ENCODE measurements at places on chromosomes 12 and 14.

DNA sequence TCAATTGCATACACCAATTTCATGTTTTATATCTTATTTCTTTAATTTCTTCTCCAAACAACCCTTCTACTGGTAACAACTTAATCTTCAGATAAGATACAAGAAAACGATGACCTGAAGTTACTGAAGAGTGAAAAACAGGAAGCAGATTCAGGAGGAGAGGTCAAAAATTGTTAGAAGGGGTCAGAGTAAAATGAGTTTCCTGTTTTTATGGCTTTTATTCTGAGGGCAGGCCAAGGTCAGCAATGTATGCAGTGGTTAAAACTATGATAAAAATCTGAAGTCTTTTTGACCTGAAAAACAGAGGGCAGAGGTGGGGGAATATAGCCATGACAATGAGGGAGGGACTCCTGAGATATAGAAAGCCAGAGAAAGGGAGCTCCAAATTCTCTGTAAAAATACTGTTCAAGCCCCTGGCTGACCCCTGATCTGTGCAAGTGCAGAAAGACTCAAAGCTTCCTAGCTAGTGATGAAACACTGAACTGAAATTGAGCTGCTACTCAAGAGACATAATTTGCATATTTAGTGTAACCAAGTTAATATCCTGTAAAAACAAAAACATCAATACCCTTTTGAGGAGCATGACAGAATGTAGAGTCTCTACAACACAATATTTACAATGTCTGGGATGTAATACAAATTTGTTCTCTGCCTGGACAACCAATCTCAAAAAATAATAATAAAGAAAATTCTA lies 514.3 kb upstream of the SEL1L start:
- DNase-seq = no peak

GRCh38 chr14:70658899-70659298 lies 17.2 kb downstream of the TTC9 start:
- no peak for DNase-seq

GRCh38 chr12:51905471-51906429 lies 1.6 kb upstream of the ACVRL1 start:
- no peak for DNase-seq

DNA sequence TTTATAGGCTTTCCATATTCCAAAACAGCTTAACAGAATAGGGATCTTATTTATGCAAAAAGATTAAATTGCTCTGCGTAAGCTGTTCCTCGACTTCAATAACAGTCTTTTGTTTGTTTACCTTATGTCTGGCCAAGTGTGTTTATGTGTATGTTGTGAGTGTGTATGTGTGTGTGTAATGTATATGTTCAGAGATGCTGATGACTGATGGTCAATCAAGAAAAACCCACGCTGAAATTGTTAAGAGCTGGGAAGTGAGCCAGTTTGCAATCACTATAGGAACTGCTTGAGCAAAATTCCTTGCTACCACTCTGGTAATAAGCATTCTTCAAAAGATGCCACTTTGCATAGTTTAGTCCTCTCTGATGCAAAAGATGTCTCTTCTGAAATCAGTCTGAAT lies 59.6 kb downstream of the PRKD1 start:
- DNase-seq = no peak

DNA sequence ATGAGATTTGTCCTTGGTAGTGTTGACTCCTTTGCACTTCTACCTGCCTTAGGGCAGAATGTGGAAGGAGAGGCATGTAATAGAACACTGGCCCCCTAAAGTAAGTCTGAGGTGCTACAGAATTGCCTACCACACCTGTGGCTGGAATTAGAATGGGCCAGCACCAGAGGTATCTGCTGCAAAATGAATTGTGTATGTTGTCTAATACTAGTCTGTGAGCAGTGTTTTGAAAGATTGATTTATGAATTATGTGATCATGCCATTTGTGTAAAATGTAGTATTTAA lies 5.7 kb upstream of the STYX start:
- no peak for DNase-seq

- DNase-seq = no peak
Observed at GRCh38 chr12:98572010-98572409, 21.5 kb upstream of the SLC25A3 start.

GRCh38 chr12:1806301-1807086 lies 13.9 kb upstream of the LRTM2 start:
- DNase-seq = no peak

GRCh38 chr14:91009501-91010152 lies 50.8 kb downstream of the RPS6KA5 start:
- DNase-seq = no peak

- DNase-seq = no peak
Observed at GRCh38 chr12:52915637-52916036, 10.8 kb upstream of the KRT8 start.

- DNase-seq = no peak
Observed at GRCh38 chr12:81558031-81558430, 201.1 kb downstream of the PPFIA2 start.

DNA sequence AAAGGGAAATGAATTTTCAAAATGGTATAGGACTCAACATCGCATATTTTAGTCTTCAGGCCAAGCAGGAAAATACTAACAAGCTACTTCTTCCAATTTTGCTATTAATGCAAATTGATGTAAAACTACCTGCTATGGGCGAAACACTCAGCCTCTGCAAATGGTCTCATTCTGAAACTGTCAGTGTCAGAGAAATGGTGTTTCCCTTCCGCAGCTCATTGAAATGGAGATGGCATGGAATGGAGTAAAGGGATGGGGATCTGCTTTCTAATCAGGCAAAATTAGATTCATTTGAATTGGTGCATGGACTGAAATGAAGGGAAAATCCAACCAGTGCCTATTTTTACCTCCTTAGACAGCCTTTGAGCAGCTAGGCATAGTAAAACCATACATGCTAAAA lies 80.4 kb upstream of the EEA1 start:
- no peak for DNase-seq

GRCh38 chr12:58105225-58106119 lies 164.1 kb downstream of the ATP23 start:
- DNase-seq = peak; percentile 63

GRCh38 chr12:100964028-100964427 lies 169.5 kb downstream of the ANO4 start:
- DNase-seq = no peak

- peak; percentile 88 for DNase-seq
Observed at GRCh38 chr12:389142-390096, at the start of gene KDM5A. TSS of gene KDM5A (minus strand) at chr12:389320. CDS start at chr12:389091, 229 bp downstream.

GRCh38 chr14:95445161-95445560 lies 71.3 kb downstream of the SYNE3 start:
- no peak for DNase-seq

DNA sequence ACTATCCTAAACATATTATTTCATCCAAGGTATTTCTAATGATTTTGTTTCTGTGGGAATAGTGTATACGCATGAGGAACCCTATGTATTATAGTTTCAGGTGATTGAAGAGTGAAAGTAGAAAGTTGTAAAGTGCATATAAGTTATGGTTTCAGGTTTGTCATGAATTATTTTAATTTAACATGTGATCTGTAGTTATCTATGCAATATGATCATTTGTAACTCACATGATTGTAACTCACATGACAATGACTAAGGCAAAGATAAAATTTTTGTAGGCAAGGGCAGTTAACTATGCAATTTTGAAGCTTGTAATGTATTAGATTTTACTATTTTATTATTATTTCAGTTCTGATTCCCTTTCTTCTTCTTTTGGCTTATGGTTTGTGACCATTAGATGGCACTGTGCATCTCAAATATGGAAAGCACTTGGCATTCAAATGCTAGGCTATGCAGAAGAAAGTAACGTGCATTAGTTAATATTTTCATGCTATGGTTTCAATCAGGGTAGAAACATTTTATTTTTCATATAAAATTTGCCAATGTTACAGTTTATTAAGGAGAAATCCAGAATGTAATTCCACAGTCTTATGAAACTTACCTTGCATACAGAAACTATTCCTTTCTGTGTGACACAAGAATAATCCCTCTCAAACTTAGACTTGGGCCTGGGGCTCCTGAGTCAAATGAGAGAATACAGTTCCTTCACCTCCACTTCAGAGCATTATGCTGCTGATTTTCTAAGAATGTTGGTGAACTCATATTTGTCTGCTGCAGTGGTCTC lies 15.8 kb upstream of the TMEM30B start:
- DNase-seq = peak; percentile 56

DNA sequence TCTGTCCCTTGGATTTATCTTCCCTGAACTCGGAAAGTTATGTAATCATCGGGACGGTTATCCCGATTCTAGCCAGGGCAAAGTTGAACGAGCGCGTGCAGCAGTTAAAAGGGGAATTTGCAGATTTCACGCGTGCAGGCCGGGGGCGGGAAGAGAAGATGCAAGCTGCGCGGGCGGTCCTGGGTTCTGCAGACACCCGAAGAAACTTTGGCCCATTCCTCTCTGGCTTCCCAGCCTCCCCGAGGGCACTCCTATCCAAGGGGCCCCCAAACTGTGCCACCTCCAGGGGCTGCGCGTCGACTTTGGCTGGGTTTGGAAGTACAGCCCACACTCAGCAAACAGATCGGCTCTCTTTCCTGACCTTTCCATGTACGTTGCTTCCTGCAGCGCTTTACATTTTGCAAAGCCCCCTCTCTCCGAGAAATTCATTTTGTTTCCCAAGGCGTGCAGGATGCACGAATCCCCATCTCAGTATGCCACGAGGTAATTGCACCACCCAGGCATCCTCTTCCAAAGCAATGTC lies 941 bp upstream of the PPP1CC start:
- DNase-seq = peak; percentile 27

DNA sequence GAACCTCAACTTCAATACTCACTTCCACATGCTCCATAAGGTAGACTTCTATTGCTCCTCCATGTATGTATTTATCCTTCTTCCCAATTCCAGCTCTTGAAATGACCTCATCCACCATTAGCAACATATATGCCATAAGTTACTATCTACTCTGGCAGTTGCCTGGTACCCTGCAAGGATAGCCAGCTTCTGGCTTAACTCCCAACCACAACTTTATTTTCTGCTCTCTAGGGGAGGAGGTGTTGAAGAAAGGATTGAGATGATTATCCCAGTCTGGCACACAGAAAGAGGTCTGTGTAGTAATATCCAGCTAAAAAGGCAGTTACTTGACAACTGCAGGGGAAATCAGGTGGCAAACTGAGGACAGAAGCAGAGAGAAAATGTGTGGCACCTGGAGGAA lies 71.5 kb upstream of the MDM1 start:
- peak; percentile 18 for DNase-seq

GRCh38 chr12:129873833-129874208 lies 30.0 kb downstream of the TMEM132D start:
- DNase-seq = no peak

GRCh38 chr14:26841920-26842741 lies 244.3 kb upstream of the NOVA1 start:
- peak; percentile 35 for DNase-seq

DNA sequence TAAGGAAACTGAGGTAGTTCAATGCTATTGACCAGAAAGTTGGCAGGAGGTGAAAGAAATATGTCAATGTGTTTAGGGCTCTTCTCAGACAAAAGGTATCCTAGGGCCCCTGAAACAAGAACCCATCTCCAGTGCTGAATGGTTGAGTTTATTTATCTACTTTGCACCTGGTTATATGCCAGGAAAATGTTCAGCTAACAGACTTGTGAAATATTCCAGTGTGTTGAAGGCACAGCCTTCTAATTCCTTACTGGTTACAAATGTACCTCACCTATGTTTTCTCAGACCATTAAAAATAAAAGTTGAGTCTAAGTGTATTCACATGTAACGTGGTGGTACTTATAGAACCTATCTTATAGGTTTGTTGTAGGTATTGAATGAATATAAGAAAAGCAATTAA lies 511.7 kb upstream of the SEL1L start:
- DNase-seq = no peak

DNA sequence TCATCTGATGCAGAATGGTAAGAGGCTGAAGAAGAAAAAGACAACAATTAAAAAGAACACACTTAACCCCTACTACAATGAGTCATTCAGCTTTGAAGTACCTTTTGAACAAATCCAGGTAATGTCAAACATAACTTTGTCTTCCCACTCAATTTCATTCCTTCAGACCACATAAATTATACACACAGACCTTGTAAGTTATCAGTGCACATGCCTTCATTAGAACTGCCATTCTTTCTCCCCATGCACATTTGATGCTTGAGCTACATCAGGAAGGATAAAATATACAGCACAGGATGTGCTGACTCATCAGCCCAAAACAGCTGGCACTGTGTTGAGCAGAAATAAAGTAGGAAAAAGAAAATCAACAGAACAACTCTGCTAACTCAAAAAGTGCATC lies 246.7 kb downstream of the PAWR start:
- DNase-seq = peak; percentile 54

- DNase-seq = peak; percentile 53
Observed at GRCh38 chr12:106766393-106766826, 8.1 kb upstream of the RIC8B start.

DNA sequence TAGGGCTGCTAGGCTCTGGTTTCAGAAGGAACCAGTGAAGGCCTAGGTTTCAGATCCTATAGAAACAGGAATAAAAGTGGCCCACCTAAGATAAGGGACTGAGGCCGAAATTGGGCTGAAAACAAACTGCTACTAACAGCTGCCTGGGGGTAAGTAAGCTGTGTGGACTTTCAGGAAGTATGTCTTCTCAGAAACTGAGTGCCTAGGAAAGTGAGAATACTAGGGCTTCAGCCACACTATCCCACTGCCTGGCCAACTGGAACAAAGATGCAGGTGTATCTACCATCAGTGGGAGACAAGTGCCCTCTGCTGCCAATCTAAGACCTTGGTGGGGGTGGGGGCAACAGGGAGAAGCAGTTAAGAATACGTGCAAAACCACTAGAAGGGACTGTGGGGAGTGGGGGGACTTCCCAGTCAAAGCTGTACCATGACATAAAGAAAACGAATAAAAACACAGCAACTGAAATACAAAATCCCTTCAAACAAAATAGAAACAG lies 82.5 kb downstream of the MED13L start:
- no peak for DNase-seq

DNA sequence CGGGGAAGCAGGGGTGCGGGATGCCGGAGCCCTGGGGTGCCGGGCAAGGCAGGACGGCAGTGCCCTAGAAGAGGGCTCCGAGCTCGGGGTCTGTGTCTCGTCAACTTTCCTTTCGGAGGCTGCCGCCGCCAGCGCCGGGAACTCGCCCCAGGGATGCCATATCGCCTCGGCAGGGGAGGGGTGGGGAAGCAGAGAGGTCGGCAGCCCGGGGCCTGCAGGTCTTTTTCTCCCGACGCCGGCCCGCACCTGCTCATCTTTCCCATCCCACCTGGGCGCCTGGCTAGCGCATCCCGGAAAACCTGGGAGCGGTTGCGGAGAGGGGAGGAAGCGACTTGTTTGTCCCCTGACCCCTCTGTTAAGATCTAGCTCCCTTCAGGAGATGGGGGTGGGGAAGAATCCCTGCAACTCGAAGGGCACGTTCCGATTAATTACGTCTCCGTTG lies 547 bp downstream of the CNTN1 start:
- no peak for DNase-seq

DNA sequence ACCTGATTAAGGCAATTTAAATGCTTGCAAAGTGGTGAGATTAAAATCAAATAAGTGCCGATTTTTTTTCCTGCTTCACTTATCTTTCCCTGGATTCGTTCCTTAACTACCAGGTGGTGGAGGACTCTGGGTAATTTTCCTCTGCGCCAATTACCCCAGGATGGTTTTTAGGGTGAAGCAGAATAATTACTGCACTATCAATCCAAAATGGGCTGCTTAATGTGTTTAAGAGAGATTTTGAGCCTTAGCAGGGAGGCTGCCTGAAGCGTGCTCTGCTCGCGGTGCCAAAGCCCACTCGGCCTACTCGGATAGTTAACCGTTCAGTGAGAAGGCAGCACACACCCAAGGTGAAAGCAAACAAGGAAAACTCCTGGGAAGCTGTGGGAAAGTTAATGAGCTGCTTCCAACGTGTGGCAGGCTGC lies 274.9 kb upstream of the LMO3 start:
- DNase-seq = no peak

GRCh38 chr12:86834217-86834616 lies 578.0 kb upstream of the MGAT4C start:
- DNase-seq = no peak

- no peak for DNase-seq
Observed at GRCh38 chr12:87382436-87382835, 646.8 kb downstream of the C12orf50 start.

Data from M059J (cell line).